ENCODE measurements at places on chromosomes 2 and 18.

DNA sequence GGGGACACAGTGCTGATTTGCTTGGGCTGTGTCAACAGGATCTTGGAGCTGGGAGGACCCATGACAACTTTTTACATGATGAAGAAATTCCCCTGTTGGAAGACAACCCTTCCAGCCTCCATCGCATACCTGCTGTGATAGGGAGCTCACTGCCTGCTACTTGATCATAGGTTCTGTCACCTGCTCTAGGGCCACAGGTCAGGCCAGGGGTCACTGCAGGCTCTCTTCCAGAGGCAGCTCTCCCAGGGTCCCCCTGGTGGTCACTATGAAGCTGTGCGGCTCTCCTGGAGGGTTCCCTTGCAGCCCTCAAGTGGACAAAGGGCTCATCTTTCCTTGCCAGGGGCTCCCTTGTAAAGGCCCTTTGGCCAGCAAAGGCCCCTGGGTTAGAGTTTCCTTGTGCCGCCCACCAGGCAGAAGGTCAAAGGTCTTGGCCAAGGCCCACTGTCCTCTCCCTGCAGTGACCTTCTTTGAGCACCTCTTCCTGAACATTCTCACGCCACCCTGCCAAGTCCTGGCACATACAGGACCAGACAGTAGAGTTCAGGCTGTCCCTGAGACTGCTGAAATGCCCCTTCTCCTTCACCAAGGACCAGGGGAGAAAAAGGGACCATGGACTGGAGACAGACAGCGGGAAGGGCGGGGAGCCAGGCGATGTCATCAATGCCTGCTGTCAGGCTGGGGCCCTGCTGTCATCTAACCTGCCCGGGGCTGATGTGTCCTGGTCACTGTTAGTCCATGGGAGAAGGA is 345.1 kb downstream of the DYSF start:
- peak; percentile 72 for DNase-seq

GRCh38 chr18:22709288-22710060 is 223.7 kb upstream of the RBBP8 start:
- DNase-seq, result no peak

GRCh38 chr18:23538870-23539269 is 35.6 kb downstream of the RMC1 start:
- no peak for DNase-seq

DNA sequence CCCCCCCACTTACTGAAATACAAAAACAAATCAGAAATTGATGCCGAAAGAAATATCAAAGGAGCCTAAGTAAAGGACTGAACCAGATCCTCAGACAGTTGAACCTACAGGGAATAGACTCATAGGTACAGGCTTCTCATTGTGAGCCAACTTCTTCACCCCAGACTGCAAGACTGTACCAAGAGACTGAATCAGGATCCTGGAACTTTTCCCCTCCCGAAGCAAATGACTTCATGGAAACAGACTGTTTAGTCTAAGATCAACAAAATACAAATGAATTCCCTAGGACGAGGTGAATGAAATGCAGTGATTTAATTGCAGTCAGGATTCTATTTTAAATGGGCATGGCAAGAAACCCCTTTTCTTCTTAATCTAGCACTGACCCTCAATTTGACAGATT is 53.6 kb upstream of the RNF152 start:
- DNase-seq, result peak; percentile 19

- DNase-seq, result no peak
Observed at GRCh38 chr2:187442378-187442777, 5.7 kb downstream of the CALCRL start.

DNA sequence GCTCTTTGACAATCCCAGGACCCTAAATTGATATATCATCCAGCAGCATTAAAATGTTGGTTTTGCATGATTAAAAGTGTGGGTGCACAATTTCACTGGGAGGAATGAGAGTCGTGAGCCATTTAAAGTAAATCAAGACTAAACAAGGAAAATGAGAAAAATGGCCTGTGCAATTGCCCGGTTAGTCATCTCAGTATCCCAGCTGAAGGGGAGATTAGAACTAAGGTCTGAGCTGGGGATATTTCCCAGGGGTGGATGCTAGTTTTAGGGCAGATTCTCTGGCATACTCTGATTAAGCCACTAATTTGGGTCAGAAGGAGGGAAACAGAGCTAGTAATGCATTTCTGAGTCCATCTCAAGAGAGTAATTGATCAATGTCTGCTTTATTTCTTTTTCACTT is 177.2 kb downstream of the EN1 start:
- no peak for DNase-seq

- no peak for DNase-seq
Observed at GRCh38 chr2:120510751-120511395, 164.9 kb downstream of the INHBB start.

DNA sequence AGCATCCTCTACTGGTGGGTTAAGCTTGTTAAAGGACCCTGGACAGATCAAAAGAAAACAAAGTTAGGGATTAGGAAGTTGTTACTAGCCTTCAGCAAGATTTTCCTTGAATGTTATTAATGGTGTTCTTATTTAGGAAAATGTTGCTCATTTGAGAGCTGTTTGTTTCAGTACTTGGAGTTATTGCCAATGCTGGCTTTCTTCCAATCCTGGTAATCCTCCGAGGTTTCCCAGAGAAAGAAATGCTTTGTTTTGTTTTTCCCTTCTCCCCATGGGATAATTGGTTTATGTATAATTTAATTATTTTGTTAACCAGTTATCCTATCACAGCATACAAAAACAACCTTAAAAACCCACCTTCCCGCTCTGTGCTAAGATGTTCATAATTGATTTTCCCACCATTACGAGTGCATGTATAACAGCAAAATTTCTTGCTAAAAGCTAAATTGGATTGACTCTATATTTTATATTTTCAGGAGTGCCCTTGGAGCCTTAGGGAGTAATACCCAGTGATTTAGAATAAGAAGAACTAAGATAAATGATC is 79.8 kb downstream of the MGAT5 start:
- no peak for DNase-seq

GRCh38 chr18:30280861-30281470 is 761.6 kb downstream of the DSC3 start:
- DNase-seq, result no peak

DNA sequence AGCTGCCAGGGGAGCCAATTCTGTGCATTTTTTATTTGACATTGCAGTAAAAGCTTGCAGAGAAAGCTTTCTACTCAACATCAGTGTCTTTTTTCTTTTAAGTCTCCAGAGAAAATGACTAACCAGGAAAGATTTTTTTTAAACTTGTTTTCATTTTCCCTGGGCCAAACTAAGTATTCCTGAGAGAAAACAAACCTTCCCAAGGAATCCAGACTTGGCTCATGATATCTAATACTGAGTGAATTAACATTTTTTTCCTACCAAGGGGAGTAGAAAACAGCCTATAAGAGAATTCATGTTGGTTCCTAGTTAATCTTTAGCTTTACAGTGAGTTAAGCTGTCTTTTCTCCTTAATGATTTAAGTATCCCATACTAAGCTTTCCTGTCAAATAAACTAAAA is 46.7 kb downstream of the DAPL1 start:
- DNase-seq, result peak; percentile 75

- no peak for DNase-seq
Observed at GRCh38 chr18:778194-778927, 33.7 kb downstream of the YES1 start.

- DNase-seq, result peak; percentile 33
Observed at GRCh38 chr2:209383212-209383611, 40.6 kb upstream of the MAP2 start.

DNA sequence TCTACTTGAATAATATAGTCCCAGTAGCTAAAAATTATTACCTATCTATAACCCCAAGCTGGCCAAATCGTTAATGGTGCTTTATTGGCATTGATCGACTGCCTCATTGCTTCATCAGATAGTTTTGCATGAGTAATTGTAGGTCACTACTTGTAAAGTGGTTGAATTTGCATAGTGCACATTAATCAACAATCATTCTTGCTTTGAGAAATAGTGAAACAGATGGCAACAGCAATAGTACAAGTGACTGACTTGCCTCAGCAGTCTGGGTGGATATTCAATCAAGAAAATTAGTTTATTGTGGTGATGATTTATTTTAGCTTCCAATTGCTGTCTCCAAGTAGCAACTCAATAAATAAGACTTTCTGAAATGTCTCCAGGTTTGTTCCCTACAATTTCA is 117.8 kb upstream of the NRXN1 start:
- DNase-seq, result no peak

GRCh38 chr2:96831679-96832078 is 12.1 kb downstream of the ANKRD23 start:
- DNase-seq, result no peak

- no peak for DNase-seq
Observed at GRCh38 chr2:74836675-74837401, 2.9 kb downstream of the HK2 start.

- DNase-seq, result no peak
Observed at GRCh38 chr2:109660046-109660860, 46.1 kb downstream of the SOWAHC start.

DNA sequence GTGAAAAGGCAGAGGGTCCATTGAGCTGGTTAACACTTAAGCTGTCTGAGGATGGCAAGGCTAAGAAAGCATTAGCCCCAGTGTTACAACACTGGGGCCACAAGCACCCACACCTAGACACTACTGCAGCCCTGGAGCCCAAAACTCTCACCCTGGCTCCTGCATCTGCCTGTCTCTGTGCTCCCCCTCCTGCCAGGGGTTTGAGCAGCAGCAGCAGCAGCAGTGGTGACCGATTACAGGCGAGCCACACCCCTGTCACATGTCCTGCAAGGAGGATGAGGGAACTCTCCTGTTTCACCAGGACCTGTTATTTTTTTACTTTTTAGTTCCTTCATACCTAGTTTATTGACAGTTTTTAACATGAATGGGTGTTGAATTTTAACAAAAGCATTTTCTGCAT is 326.7 kb upstream of the MAP2 start:
- DNase-seq, result no peak

- no peak for DNase-seq
Observed at GRCh38 chr2:3389193-3389592, 9.7 kb downstream of the TRAPPC12 start.

- DNase-seq, result no peak
Observed at GRCh38 chr2:98040331-98040939, 44.7 kb upstream of the TMEM131 start.

DNA sequence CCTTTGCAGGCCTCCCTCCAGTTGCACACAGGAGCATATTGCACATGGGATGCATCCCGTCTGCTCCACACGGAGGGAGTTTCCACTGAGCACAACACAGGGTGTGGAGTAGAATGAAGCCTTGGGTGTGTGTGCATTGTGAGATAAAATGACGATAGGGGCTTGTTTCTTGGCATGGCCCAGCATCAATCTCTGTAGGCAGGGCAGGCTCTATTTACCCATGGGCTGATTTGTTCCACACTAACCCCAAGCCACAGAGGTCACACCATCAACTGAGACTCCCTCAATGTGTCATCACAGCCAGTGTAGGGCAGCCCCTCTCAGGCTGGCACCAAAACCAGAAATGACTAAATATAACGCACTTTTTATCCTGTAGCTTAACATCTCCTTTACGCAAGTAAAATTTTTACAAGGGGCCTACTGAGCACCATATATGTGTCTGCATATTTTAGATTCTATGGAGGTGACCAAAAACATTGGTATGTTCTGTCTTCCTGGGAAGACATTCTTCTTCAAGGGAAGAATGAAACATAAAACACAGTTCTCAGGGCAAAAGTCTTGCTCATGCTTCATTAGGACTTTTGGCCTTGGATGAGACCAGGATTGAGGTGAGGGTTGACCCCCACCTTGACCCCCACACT is 2.7 kb upstream of the GKN1 start:
- DNase-seq, result peak; percentile 49

DNA sequence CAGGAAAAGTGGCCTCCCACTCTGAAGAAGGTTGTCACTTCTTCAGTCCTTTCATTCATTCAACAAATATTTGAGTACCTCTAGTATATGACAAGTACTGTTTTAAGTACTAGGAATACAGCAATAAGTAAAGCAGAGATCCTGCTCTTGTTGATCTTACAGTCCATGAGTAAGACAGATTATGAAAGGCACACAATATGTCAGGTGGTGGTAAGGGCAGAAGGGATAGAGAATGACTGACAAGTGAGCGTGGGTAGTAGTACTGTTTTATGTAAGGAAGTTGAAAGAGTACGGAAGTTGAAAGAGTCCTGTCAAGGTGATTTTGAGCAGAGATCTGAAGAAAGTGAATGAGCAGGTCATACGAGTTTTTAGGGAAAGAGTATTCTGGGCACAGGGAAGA is 111.3 kb downstream of the GALNT1 start:
- no peak for DNase-seq

DNA sequence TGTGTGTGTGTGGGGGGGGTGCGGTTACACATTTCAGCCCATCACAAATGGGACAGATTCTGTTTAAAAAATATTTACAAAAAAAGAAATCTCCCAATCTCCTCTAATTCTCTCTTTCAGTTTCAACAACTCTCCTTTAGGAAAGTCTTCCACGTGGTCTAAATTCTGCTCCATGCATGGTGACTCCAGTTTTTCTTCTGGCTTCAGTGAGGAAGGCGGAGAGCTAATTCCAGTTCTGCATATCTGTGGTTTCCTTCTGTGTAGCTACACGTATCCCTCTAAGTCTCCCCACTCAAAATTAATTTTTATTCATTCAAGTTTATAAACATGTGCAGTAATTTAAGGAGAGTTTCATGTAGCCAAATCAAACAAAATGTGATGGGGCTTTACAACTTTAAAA is 111.6 kb downstream of the SLC4A3 start:
- no peak for DNase-seq

DNA sequence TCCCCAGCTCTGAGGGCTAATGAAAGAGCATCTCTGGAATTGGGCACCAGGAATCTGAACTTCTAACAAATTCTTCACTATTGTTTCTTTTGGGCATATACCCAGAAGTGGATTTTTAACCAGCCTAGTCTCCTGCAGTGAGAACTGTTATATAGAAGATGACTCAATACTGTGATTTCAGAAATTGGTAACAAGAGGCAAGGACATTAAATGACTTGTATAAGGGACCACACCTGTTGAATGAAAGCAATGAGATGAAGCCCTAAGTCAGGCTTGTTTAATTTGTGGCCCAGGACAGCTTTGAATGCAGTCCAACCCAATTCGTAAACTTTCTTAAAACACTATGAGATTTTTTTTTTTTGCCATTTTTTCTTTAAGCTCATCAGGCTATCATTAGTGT is 57.9 kb downstream of the EPC2 start:
- DNase-seq, result no peak

GRCh38 chr2:177010146-177010545 is 202.4 kb upstream of the HNRNPA3 start:
- no peak for DNase-seq

- no peak for DNase-seq
Observed at GRCh38 chr2:229378386-229378785, 107.3 kb upstream of the PID1 start.
